ENCODE measurements at places on chromosomes 1 and 21.

DNA sequence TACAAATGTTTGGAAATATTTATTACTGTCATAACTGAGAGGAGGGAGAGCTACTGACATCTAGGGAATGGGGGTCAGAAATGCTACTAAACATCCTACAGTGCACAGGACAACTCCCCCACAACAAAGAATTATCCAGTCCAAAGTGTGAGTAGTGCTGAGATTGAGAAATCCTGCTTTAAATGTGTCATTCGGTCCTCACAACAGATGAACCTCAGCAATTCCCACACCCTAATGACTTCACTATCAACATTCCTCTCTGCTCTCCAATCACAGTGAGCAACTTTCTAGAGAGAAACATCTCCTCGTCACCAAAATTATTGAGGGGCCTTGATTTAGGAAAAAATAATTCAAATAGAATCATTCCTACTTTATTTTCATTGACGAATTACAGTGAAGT, 18.0 kb downstream of the OMA1 start:
- no peak for DNase-seq

DNA sequence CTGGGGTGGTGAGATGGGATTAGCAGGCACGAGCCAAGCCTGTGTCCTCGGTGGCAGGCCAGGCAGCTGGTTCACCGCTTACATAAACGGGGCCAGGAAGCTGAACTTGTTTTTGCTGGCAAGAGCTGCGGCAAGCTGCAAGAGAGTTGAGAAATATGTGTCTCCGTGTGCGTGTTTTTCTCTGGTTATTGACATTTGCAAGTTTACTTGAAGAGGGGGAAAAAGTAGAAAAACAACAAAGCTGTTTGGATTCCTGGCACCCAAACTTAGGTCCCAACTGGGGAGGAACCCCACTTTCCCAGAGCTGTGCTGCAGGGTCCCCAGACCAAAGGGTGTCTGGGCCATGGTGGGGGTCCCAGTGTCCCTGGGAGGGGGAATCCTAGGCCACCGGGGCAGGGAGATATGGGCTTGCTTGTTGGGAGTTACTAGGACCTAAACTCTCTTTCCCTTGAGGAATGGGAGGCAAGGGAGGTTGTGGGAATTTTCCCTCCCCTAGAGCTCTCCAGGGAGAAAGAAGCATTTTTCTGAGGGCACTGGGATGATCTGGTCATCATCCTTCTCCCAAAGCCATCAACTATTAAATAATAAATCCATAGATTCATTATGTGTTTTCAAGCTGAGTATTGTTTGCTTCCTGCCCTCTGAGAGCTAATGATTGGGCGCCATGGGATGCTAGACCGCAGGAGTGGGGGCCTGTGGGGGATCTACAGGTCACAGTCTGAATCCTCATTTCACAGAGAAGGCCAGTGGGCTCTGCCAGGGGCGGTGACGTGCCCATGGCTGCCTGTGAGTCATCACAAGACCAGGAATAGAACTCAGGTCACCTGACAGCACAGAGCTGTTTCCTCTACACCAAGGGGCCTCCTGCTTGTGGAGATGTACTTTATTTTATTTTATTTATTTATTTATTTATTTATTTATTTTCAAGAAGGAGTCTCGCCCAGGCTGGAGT, 14.8 kb downstream of the IL6R start:
- peak; percentile 68 for DNase-seq

DNA sequence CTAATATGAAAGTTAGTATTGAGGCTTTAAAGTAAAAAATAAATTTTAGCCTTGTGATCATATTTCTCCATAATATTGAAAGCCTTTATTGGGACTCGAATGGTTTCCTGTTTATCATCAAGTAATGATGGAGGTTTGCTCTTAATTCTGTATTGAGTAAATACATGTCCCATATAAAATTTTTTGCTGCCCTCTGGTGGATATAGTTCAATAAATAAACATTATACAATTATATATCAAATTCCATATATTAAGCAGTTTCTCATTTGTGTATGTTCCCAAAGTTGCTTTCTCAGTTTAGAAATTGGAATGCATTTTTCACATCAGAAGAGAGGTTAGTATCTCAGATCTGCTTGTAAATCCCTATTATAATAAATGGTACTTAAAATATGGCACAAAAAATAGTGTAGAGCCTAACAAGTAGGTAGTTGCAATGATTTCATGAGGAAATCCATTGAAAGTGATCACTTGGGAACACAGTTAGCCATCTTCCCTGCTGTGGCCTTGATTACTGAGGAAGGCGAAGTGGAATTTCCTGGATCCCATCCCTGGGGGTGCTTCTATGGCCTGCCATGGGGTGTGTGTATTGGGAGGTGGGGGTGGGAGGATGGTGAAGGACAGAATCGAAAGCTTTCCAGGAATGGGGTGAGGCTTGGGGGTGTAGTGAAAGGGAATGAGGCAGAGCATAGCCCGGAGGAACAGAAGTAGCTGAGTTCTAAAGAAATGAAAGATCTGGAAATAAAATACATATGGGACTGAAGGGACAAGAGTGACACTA, 84.1 kb upstream of the C21orf91 start:
- DNase-seq, result no peak

DNA sequence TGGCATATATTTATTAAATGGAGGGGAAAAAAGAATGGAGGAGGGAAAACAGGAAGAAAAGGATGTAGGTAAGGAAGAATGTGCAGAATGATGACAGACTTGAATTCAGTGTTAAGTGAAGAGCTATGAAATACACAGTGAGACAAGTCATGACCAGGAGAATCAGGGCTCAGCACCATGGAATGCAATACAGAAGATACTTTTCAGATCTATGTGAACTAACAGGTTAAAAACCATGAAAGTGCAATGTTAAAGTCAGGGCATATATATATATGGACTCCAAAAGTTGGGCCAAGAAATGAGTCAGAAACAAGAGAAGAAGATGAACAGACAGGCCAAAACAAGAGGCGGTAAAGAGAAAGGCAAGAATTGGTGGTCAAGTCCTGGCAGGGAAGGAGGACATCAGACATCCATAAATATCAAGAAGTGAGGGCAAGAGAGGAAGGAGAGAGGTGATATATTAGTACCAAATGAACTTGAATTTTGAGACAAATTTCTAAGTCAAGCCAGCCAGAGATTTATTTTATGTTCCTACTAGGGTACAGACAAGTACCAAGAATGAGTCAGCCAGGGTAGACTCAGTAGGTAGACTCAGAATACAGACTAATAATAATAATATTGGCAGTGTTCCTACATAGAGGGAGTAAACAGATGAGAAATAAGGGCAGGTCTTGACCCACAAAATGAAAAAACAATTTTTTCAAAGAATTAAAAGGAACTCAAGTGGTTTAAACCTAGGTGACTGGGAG, 39.5 kb upstream of the MCOLN3 start:
- DNase-seq, result no peak

DNA sequence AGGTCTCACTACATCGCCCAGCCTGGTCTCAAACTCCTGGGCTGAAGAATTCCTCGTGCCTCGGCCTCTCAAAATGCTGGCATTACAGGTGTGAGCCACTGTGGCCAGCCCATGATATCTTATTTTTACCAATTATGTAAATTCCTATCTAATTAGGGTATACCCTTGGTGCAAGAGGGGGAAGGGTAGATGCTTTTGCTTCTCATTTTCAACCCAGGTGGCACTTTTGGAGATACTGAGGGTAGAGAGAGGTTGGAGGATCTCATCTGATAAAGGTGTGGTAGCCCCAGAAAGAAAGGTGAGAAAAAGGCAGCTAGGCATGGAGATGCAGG, 17.4 kb downstream of the ENSA start:
- no peak for DNase-seq

DNA sequence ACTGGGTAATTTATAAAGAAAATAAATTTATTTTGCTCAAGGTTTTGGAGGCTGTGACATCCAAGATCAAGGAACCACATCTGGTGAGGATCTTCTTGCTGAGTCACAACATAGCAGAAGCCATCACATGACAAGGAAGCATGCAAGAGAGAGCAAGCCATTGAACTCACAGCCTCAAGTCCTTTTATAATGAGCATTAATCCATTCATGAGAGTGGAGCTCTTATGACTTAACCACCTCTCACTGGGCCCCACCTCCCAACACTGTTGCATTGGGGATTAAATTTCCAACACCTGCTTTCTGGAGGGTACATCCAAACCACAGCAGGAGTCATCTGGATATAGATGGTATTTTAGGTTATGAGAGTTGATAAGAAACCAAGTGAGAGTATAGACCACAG, 20.6 kb upstream of the EGLN1 start:
- DNase-seq, result no peak

- DNase-seq, result no peak
Observed at GRCh38 chr1:199029401-199029800, 390.6 kb downstream of the PTPRC start.

DNA sequence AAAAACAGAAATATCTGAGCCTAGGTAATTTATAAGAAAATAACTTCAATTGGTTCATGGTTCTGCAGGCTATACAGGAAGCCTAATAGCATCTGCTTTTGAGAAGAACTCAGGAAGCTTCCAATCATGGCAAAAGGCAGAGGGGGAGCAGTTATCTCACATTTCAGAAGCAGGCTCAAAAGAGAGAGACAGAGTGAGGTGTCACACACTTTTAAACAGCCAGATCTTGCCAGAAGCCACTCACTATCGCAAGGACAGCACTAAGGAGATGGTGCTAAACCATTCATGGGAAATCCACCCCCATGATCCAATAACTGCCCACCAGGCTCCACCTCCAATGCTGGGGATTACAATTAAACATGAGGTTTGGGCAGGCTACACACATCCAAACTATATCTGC, 25.5 kb downstream of the RGS18 start:
- DNase-seq, result no peak

All from muscle of back (tissue), 13 donors.